ENCODE measurements at places on chromosomes 1 and 21.

DNA sequence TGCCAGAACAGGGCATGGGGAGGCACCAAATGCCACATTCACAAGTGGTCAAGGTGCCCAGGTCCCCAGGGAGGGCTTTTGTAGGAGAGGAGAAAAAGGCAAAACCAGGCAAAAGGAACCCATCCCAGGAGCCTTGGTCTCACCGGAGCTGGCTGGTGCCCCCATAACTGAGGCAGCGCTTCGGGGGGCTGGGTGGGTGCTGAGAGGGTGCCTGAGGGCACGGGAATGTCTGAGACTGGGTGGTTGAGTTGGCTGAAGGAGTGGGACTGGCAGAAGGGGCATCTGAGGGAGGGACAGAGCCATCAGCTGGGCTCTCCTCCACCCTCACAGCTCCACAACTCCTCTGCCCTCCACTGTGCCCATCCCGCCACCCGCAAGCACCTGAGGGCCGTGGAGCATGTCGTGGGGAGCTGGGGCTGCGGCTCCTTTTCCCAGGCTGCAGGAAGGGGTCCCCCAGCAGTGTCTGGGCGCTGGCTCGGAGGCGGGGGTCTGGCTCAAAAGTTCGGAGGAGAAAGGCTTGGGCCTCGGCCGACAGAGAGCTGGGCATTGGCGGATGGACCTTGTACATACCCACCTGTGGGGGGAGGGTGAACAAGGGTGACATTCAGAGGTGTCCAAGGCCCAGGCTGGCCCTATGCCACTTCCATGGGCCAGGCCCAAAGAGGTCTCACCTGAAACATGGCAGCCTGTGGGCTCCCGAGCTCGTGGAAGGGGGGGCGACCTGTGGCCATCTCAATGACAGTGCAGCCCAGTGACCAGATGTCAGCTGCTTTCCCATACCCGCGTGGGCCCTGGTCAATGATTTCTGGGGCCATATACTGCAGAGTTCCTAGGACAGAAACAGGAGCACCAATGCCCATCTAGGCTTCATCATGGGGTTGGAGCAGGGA, 8.5 kb downstream of the MAP3K6 start:
- DNase-seq: no peak

DNA sequence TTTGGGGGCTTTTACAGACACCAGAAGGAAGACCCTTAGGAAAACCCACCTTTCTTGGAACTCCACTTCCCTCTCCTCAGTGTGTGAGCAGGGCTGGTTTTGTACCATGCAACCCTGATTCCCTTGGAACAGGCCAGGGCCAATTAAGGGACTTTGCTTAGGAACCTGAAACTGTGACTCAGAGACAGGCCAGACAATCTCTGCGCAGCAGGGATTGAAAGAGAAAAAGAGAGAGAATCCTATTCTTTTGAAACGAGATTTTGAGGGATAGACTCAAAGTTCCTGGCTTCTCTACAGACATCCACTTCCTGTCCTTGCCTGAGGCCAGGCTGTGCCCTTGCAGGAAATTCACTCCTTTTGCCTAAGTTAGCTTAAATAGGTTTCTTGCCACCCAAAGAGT, 23.1 kb upstream of the C1orf198 start:
- DNase-seq: no peak

- DNase-seq: no peak
Measured at GRCh38 chr1:116899529-116899928, 10.2 kb upstream of the PTGFRN start.

- peak; percentile 89 for DNase-seq
Measured at GRCh38 chr1:23562137-23562876, 3.0 kb upstream of the ID3 start.

GRCh38 chr1:47703156-47703825, 265.4 kb downstream of the FOXD2 start:
- DNase-seq: no peak

DNA sequence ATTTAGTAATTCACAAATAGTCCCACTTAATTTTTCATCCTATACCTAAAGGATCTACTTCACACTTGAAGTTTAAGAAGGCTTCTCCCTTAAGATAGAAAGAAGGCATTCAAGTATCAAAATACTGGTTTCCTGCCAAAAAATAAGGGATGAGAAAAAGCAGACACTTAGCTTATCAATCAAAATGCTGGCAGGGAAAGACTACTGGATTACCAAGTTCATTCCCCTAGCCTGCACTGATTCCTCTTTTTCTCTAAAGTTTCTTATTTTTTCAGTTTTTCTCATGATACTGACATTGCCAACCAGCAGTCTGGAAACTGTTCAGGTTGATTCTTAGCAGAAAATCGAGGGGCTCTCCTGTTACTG, 204.6 kb downstream of the GABPA start:
- DNase-seq: no peak

GRCh38 chr1:11826946-11827345, 20.6 kb downstream of the NPPA start:
- no peak for DNase-seq

DNA sequence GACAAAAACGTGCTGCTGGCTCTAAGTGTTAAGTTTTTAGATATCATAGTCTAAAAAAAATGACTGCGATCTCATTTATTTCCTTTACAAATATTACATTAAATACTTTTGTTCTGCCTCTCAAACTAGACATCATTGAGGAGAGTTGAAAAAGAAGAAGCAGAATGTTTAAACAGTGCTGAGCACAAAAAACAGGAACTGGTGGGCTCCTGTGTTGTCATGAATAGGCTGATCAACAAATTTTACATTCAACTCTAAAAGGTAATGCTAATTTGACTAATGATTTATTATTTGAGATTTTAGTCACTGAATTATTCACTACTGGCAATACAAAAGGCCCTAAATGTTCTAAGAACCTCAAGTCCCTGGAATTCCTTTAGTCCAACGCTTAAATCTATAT, 66.1 kb downstream of the GPATCH2 start:
- DNase-seq: no peak

DNA sequence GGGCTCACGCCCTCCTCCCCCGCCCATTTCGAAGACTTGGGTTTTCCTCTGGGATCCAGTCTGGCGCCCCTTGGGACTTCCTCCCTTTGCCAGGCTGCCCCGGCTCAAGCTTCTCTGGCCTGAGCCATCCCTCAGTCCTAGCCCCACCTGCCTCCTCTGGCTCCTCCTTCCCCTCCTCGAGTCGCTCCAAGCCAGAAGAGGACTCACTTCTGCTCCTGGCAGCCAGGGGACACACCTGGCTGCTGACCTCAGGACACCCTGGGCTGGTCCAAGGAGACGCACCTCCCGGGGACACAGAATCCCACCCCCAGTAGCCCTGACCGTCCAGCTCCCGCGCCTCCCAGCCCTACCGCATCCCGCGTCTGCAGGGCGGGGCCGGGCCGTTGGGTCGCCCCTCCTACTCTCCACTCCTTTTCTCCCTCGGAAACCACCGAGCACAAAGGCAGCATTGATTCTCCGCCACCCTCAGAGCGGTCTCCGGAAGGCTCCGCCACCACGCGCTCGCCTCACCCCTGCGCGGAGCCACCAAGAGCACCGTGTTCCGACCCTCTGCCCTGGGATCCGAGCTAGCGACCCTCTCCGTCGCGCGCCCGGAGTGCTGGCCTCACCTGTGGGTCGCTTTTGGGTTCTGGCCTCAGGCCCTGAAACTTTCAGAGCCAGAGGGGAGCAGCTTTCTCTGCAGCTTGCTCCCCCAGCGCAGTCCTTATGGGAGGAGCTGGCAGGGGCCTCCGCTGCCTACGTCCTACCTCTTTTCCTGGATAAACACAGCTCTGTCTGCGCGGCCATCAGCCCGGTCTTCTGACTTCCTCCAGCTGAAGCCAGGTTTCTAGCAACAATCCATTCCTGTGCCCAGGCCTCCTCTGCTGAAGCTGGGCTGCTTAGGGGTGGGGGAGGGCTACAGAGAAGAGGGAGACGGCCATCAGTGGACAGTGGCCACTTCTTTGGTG, at the start of gene C2CD4D:
Gene C2CD4D (minus strand): TSS at position 364 of the 947 bp plus-strand sequence. CDS start 831 bp downstream, outside the sequence.
- peak; percentile 85 for DNase-seq

- no peak for DNase-seq
Measured at GRCh38 chr1:51792864-51793263, 85.7 kb downstream of the NRDC start.

- DNase-seq: no peak
Measured at GRCh38 chr1:156961709-156962108, 41.3 kb downstream of the LRRC71 start.

GRCh38 chr1:81801651-81802456, 1.1 kb downstream of the ADGRL2 start:
- DNase-seq: no peak

GRCh38 chr21:25568246-25568645, 39.0 kb downstream of the MRPL39 start:
- no peak for DNase-seq

DNA sequence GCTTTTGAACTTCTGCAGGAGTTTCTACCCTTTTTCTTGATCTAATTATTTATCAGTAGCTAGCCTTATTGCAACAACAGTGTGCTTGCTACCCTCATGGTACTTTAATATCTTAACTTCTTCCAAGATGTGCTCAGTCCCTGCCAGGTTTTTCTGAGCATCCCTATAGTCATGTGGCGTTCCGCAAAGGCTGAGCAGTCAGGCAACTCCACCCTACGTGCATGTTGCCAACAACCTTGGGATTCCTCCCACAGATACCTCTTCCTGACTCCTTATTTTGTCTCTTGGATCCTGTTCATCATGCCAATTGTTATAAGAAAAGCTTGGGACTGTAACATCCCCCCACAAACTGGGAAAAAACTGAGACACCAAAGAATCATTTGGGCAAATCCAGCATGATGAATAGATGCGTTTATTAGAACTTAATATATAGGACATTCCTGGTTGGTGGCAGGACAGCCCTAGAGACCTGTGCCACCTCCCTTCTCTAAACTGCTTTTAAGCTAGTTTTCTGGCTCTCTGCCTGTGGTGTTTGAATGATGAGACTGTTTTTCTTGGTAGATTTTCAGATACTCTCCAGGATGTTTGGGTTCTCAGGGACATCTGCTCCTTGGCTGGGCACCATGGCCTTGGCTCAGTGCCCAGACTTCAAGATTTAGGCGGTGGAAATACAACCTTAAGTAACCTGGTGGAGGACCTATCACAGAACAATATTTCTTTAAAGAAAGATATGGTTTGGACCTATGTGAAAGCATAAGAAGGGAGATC, 27.1 kb upstream of the KCTD3 start:
- no peak for DNase-seq

DNA sequence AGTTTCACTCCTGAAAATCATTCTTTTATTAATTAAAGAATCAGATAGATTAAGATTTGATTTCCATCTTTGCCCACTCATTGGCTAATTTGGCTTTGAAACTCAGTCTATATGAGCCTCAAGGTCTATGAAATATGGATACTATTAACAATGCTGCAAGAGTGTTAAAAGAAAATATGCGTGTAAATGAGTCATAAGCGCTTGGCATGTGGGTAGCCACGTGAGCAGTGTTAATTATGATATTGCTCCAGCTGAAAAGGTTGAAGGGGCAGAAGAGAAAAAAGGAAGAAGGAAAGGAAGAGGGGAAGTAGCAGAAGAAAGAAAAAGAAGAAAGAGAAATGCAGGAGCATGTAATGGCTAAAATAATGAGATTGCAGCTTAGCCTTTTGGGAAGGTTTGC, 151.4 kb downstream of the CHRM3 start:
- no peak for DNase-seq

- DNase-seq: peak; percentile 86
Measured at GRCh38 chr1:201468844-201469644, at the start of gene PHLDA3. TSS of gene PHLDA3 (minus strand) at chr1:201469188. CDS start at chr1:201468786, 402 bp downstream.

- no peak for DNase-seq
Measured at GRCh38 chr1:50423670-50424000, 392 bp upstream of the DMRTA2 start.

- no peak for DNase-seq
Measured at GRCh38 chr1:87977145-87977544, 648.5 kb downstream of the LMO4 start.

DNA sequence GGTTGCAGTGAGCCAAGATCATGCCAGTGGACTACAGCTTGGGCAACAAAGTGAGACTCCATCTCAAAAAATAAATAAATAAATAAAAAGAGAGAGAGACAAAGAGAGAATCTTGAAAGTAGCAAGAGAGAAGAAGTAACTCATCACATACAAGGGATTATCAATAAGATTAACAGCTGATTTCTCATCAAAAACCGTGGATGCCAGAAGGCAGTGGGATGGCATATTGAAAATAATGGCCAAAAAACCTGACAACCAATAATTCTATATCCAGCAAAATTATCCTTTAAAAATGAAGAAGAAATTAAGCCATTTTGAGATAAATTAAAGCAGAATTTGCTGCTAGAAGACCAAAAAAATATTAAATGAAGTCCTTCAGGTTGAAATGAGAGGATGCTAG, 35.7 kb downstream of the KLHDC7A start:
- no peak for DNase-seq

- no peak for DNase-seq
Measured at GRCh38 chr1:246778663-246779062, 54.5 kb downstream of the SCCPDH start.

DNA sequence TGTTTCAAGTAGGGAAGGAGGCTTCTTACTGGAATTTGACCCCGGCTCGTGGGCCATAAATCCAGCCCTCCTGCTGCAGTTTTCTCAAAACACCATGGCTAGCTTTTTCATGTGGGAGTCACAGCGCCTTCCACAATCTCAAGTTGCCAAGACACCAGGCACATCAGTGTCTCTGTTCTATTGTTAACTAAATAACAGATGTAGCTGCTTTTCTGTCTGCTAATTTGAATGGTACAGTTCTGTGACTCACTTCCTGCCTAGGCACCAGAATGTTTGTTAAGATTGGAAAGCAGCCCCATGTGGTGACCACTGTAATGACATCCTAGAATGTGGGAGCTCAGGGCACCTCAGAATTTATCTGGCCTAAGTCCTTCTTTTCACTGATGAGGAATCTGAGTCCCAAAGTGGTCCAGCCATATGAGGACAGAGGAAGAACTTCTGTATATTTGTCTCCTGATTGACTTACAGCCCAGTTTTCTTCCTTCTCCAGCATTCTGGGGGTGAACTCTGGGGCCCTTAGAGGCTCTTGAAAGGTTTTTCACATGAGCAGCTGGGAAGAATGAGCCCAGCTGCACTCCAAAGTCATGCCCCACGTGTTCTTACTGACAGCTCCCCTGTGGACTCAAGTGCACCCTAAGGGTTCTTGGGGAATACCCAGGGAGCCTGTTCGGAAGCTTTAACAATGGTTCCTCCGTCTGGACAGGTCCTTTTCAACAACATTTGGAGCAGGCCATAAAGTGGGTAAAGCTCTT, 27.5 kb downstream of the TRIM45 start:
- DNase-seq: no peak

DNA sequence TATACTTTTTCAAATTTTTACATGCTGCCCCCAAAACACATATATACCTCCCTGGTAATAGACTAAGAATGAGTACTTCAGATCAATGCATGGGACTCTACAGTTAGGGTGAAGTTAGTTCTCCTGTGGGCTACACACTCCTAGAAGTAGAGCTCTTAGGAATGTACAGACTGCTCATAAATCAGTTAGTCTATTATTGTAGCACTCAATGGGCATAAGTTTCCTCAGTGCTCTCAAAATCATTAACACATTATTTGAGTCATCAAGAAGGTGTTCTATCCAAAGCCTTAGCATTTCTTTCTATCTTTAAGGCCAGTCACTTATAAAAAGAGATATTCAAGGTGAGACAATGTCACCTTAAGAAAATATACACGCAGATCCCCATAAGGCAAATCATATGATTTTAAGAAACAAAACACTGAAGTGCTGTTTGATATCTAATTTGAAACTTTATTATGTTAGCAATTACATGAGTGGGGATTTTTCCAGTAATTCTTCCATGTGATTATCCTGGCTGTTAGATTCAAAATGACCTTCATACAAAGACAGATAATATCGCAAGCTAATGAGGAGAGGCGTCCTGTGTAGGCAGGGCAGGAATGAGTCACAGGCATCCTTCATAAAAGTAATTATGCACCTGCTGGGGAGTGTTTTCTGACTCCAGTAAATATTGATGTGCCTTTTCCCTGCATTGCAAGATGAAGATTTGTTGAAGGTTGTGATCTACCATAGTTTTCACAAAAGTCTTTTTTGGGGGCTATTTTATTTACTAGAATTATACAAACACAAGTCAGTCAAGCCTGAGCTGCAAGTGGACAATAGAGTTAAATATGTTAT, 167.2 kb upstream of the ATP1B1 start:
- no peak for DNase-seq

All from hippocampal formation (tissue), 2 donors.